ENCODE measurements at places on chromosomes 6 and 20.

- no peak for DNase-seq
These were observed 160.1 kb upstream of the QKI start for GRCh38 chr6:163254341-163254835.

- peak; percentile 41 for DNase-seq
These were observed 44.9 kb downstream of the OR2B2 start for GRCh38 chr6:27867051-27867944.

DNA sequence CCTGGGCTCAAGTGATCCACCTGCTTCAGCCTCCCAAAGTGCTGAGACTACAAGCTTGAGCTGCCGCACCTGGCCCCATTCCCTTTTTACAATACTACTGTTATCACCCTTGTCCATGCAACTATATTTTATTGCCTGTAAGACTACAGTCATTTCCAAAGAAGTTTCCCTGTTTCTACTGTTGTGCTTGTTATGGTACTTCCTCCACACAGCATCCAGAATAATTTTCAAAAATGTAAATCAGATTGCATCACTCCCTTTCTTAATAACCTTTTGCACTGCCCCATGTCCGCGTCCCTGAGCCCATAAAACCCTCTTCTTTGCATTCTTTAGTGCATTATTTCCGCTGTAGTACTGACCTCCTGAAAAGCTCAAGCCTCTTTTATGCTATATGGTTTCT, 128.9 kb upstream of the AKIRIN2 start:
- no peak for DNase-seq

GRCh38 chr20:54643761-54644160, 168.4 kb downstream of the DOK5 start:
- DNase-seq: no peak

DNA sequence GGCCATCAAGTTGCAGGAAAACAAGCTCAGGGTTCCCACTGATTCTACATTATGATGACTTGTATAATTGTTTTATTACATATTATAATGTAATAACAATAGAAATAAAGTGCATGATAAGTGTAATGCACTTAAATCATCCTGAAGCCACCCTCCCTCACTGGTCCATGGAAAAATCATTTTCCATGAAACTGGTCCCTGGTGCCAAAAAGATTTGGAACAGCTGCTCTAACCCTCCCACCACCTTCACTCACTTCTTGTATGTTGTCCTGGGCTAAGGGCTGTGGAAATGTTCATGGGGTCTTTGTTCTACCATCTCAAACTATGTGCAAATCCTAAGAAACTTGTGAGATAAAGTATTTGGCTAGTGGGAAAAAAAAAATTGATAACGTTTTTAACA, 133.8 kb downstream of the LRRC1 start:
- no peak for DNase-seq

GRCh38 chr6:146850981-146851380, 252.2 kb downstream of the ADGB start:
- DNase-seq: no peak

- DNase-seq: no peak
These were observed 10.3 kb upstream of the MAS1 start for GRCh38 chr6:159880412-159880975.

- DNase-seq: no peak
These were observed 67.2 kb downstream of the CD40 start for GRCh38 chr20:46185353-46185752.

GRCh38 chr20:49037962-49038387, 8.1 kb upstream of the CSE1L start:
- DNase-seq: no peak

DNA sequence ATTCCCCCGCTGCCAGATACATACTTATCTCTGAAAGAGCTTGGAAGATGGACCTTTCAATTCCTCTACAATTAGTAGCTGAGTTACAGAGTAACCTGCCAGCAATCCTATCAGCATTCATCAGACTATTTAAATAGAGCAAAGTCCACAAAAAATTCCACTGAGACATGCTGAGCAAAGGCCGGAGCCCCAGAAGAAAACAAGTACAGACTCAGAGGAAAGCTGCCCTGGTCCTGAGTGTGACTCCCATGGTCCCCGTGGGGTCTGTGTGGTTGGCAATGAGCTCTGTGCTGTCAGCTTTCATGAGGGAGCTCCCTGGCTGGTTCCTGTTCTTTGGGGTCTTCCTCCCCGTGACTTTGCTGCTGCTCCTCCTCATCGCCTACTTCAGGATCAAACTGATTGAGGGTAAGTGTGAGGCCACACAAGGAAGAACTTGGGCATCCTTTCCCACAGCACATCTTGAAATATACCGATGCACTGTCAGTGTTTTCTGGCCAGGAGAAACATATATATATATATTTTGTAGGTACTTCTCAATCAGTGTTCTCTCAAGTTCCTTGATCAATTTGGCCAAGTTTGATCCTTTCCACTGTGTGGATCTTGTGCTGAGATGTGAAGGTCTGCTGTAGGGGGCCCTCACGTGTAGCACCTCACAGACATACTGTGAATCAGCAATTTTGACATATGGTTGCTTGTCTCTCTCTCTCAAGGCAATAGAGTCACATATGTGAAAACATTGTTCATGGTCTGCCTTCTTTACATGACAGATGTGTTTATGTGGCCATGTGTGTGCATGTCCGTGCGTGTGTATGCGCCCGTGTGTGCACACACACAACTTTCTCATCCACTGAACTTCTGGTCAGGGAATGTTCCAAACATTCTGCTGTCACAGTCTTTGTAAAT, at the start of gene SMLR1:
Gene SMLR1, plus strand, starts transcription at position 160 of the 903 bp plus-strand sequence. Its CDS starts 8 bp downstream, at position 168.
- no peak for DNase-seq

All from T-helper 22 cell (primary cell).